Aorta (tissue), 5 donors: ENCODE measurements at places on chromosomes 16 and 17. TPM values are rescaled to one million over a fixed set of nuclear protein-coding genes. Genes with fewer than 3 reads are reported as not detected.

- no peaks in the 10 kb centered on the region for H3K4me1 ChIP-seq
- no peak for DNase-seq
- no peak overlapping the region for H3K4me3 ChIP-seq
- no peak overlapping the region for H3K27ac ChIP-seq
- peaks cover 2% of the 10 kb centered on the region for H3K36me3 ChIP-seq
These were observed 1.8 kb downstream of the HMOX2 start for GRCh38 chr16:4477966-4478365.

The CCL16 gene
- total RNA-seq, result 1.1 TPM

DNA sequence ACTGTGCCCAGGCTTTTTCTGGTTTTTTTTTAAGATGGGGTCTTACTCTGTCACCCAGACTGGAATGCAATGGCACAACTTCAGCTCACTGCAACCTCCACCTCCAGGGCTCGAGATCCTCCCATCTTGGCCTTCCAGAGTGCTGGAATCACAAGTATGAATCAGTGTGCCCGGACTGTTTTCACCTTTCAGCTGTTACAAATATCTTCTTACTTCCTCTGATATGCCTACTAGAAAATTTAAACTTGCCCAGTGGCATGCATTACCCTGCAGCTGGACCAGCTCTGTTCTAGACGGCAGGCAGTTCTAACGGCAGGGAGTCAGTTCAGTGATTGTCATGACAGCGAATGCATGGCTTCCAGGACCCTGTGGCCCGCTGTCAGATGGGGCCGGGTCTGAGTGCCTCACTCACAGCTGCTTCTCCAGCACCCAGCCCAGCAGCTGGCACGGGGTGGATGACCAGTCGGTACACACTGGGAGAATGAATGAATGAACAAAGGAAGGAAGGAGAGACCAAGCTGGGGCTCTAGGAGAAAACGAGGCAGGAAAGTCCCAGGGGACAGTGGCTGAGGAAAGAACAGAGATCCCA, 28.0 kb upstream of the LITAF start:
- no peak overlapping the region for H3K4me3 ChIP-seq
- H3K27ac ChIP-seq, result no peak overlapping the region
- no peaks in the 10 kb centered on the region for H3K36me3 ChIP-seq
- DNase-seq, result no peak
- no peaks in the 10 kb centered on the region for H3K4me1 ChIP-seq

GRCh38 chr17:17206124-17206912, at the start of gene PLD6:
Gene PLD6, minus strand, starts transcription at chr17:17206333. Its CDS starts 47 bp downstream, at chr17:17206286.
- H3K4me1 ChIP-seq, result no peaks in the 10 kb centered on the region
- H3K4me3 ChIP-seq, result no peak within 1 kb of the TSS
- no peaks in the 10 kb centered on the region for H3K36me3 ChIP-seq
- H3K27ac ChIP-seq, result peak within 1 kb of the TSS; percentile 24

The FBXO39 gene
- total RNA-seq, result 2.0 TPM

The SLC2A4 gene
- total RNA-seq, result 3.9 TPM

DNA sequence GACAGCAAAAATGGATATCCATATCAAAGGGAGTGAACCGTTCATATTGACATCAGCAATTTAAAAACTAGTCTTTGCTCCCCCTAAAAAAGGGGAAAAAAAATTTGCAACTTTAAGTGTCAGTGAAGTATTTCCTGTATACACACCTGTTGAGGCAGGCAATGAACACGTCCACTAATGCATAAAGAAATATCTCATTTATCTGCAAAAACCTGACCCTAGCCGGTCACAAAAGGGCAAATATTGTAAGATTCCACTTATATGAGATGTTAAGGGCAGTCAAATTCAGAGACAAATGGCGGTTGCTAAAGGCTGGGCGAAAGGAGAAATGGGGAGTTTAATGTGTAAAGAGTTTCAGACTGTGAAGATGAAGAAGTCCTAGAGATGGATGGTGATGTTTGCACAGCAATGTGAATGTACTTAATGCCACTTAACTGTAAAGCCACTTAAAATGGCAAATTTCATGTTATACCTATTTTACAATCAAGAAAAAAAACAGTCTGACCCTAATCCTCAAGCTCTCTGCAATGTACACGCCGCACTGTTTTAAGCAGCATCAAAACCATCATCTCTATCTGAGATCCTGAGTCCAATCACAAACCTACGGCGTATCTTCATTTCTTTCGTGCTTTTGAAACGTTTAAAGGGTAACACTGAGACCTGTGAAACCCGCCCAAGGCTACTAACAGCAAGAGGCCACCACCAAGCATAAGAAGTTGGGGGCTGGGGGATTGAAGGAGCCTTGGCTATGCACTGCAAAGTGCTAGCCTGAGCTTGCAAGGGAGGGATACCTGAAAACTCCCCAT, 1.1 kb downstream of the PARN start:
- no peaks in the 10 kb centered on the region for H3K27me3 ChIP-seq
- DNase-seq, result no peak
- no peaks in the 10 kb centered on the region for H3K4me1 ChIP-seq
- H3K4me3 ChIP-seq, result peak overlapping the region; percentile 84
- no peaks in the 10 kb centered on the region for H3K36me3 ChIP-seq
- no peak overlapping the region for H3K27ac ChIP-seq

GRCh38 chr17:16398270-16399267, 16.8 kb upstream of the TRPV2 start:
- H3K27me3 ChIP-seq, result no peaks in the 10 kb centered on the region
- H3K4me1 ChIP-seq, result peaks cover 2% of the 10 kb centered on the region
- H3K4me3 ChIP-seq, result no peak overlapping the region
- DNase-seq, result no peak

- DNase-seq, result no peak
- no peaks in the 10 kb centered on the region for H3K4me1 ChIP-seq
- no peak overlapping the region for H3K4me3 ChIP-seq
- H3K36me3 ChIP-seq, result peaks cover 20% of the 10 kb centered on the region
- H3K27me3 ChIP-seq, result no peaks in the 10 kb centered on the region
These were observed 26.0 kb downstream of the TAC4 start for GRCh38 chr17:49821916-49822315.

GRCh38 chr16:69691980-69692911, 34.1 kb downstream of the NQO1 start:
- H3K4me3 ChIP-seq, result no peak overlapping the region
- peaks cover 14% of the 10 kb centered on the region for H3K36me3 ChIP-seq
- DNase-seq, result no peak
- H3K4me1 ChIP-seq, result no peaks in the 10 kb centered on the region

GRCh38 chr17:72503556-72503955, 382.7 kb downstream of the SOX9 start:
- no peak overlapping the region for H3K27ac ChIP-seq
- H3K27me3 ChIP-seq, result no peaks in the 10 kb centered on the region
- no peaks in the 10 kb centered on the region for H3K4me1 ChIP-seq
- DNase-seq, result no peak
- H3K36me3 ChIP-seq, result no peaks in the 10 kb centered on the region
- no peak overlapping the region for H3K4me3 ChIP-seq

DNA sequence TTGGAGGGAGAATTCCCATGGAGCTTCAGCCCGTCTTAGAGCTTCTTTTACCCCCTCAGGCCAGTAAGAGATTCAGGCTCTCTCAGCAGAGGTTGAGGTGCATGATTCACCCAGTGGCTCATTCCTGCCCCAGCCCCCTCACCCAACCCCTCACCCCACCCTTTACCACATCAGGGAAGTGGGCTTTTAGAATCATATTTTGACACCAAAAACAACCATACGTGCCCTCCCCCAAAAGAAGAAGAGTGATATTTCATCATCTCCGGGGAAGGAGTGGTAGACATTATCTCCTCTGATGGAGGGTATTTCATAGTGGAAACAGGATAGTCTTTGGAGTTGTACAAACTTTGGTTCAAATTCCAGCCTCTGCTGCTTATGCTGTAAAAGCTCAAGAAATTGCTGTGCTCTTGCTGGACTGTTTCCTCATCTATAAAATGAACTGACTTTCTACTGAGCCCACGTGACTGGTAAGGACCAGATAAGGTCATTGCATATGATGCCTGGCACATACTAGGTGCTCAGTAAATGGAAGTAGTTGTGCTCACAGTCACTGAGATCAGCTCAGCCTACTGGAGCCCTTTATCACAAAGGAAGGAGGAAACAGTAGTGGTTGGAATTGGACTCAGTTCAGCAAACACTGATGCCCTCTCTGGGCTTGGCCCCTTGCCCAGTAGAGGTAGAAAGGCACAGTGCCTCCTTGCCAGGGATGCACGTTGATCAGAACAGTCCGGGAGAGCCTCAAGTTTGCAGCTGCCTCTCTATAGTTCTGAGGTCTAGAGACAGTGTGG, 18.3 kb upstream of the CCL5 start:
- no peak overlapping the region for H3K27ac ChIP-seq
- H3K27me3 ChIP-seq, result no peaks in the 10 kb centered on the region
- DNase-seq, result no peak
- H3K4me3 ChIP-seq, result no peak overlapping the region
- no peaks in the 10 kb centered on the region for H3K36me3 ChIP-seq

DNA sequence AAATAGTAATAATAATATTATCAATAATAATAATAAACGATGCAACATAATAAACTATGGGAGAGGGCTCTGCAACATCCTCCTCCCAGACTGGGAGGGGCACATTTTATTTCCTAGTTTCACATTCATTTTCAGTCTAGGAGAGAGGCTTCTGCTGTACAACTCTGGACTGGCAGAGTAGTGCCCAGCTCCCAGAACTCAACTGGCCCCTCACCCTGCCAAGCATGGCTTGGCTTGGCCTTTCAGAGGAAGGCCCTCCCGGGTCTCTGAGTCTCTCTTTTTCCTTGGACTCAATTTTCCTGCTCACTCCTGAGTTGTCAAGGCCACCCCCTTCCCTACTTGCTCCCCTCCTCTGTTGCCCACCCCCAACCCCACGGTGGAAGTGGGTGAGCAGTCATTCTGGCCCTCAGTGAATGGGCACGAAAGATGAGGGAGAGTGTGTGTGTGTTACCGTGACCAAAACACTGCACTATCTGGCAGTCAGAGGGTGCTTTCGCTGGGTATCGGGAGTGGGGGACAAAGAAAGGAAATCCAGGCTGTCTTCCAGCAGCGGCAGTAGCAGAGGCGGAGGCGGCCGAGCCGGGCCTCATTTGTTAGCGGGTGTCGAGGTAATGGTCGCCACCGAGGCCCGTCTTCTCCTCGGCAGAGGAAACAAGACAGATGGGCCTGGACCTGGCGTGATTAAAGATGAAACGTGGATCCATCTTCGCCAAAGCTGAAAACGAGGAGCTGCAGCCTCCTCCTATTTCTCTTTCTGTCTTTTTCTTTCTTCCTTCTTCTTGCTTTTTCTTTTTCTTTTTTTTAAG, 2.3 kb downstream of the HOXB4 start:
- no peaks in the 10 kb centered on the region for H3K27me3 ChIP-seq
- H3K36me3 ChIP-seq, result no peaks in the 10 kb centered on the region
- no peak overlapping the region for H3K4me3 ChIP-seq
- no peak for DNase-seq
- H3K4me1 ChIP-seq, result no peaks in the 10 kb centered on the region

DNA sequence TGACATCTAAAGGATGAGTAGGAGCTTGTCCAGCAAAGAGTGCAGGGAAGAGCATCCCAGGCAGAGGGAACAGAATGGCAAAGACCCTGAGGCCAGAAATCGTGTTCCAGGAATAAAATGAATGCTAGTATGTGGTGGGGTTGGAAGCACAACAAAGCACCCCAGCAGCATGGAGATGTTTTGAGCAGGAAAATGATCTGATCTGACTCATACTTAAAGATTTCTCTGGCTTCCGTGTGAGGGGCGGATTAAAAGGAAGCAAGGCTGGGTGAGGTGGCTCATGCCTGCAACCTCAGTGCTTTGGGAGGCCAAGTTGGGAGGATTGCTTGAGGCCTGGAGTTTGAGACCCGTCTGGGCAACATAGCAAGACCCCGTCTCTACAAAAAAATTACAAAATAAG, 2.3 kb downstream of the SLC5A11 start:
- H3K27ac ChIP-seq, result no peak overlapping the region
- H3K4me3 ChIP-seq, result no peak overlapping the region
- H3K4me1 ChIP-seq, result no peaks in the 10 kb centered on the region

- no peaks in the 10 kb centered on the region for H3K4me1 ChIP-seq
- H3K36me3 ChIP-seq, result no peaks in the 10 kb centered on the region
- peak; percentile 57 for DNase-seq
- no peak overlapping the region for H3K27ac ChIP-seq
- no peaks in the 10 kb centered on the region for H3K27me3 ChIP-seq
These were observed 643 bp downstream of the HSDL1 start for GRCh38 chr16:84144209-84144858.

The ASPSCR1 gene
- total RNA-seq, result 30.5 TPM

- no peak overlapping the region for H3K27ac ChIP-seq
- no peaks in the 10 kb centered on the region for H3K4me1 ChIP-seq
- no peak overlapping the region for H3K4me3 ChIP-seq
- no peak for DNase-seq
- no peaks in the 10 kb centered on the region for H3K36me3 ChIP-seq
- no peaks in the 10 kb centered on the region for H3K27me3 ChIP-seq
These were observed 4.8 kb downstream of the EMP2 start for GRCh38 chr16:10575506-10576130.

- no peaks in the 10 kb centered on the region for H3K27me3 ChIP-seq
- no peak for DNase-seq
- H3K36me3 ChIP-seq, result no peaks in the 10 kb centered on the region
These were observed 140.3 kb downstream of the CCT6B start for GRCh38 chr17:34820922-34821321.

The KRTAP9-4 gene
- total RNA-seq, result not detected
